ENCODE measurements at places on chromosomes 7 and 10.

- no peak for DNase-seq
Observed at GRCh38 chr7:12705878-12706277, 18.4 kb downstream of the ARL4A start.

DNA sequence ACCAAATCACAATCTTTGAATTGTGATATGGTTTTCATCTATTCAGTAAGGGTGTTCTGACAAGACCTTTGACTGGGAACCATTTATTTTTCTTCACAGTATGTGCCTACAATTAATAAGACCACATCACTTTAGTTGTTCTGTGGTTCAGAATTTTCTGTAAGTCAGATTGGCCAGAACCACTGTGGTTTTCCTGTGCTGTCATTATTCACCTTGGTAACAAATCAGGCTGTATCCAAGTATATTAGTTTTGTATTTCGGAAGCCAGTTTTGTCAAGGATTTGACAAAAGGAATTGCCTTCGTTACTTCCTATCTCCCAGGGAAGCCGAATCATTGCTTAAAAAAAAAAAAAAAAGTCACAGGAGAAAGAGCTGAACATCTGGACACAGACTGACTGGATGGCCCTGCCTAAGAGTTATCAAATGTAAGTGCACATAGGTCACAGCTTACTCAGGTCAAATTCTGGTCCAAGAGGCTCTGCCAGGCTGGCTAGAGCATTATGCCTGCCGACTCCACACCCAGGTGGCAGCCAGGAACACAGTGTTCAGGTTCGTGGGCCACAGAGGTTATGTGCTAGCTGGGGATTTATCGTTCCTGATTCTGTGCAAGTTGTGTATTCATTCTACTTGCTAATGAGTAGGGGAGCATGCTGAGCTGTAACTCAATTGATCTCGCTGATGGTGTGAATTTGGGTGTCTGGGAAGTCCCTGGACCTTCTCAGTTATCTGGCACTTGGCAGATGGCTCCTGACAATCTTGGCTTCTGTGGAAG is 175.3 kb downstream of the JAZF1 start:
- no peak for DNase-seq

GRCh38 chr10:98339799-98340198 is 71.8 kb upstream of the LOXL4 start:
- DNase-seq: no peak

- no peak for DNase-seq
Observed at GRCh38 chr10:50992356-50992901, 81.9 kb upstream of the PRKG1 start.

- peak; percentile 33 for DNase-seq
Observed at GRCh38 chr7:93948106-93948505, 26.6 kb downstream of the GNG11 start.

DNA sequence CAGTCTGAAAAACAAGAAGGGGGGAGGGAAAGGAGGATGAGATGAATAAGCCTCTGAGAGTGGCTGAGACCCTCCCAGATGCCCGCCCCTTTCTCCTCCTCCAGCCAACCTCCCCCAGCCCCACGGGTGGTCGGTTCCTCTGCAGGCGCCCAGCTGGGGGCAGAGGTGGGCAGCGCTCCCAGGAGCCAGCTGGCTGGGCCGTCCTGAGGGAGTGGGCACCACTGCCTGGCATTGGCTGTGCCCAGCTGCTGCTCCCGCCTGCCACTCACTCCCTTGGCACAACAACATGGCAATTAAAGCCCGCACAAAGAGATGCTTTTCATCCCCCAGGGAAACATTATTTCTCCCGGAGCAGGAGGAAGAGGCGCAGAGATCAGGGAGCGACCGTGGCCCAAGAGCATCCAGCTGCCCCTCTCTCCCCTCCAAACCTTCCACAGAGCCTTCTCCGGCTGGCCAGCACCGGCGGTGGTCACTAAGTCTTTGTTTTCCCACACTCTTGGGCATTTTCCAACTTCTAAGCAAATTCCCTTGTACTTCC is 107.2 kb downstream of the SPDYE5 start:
- DNase-seq: no peak

GRCh38 chr7:151426441-151426903 is 13.5 kb downstream of the CRYGN start:
- DNase-seq: peak; percentile 60

DNA sequence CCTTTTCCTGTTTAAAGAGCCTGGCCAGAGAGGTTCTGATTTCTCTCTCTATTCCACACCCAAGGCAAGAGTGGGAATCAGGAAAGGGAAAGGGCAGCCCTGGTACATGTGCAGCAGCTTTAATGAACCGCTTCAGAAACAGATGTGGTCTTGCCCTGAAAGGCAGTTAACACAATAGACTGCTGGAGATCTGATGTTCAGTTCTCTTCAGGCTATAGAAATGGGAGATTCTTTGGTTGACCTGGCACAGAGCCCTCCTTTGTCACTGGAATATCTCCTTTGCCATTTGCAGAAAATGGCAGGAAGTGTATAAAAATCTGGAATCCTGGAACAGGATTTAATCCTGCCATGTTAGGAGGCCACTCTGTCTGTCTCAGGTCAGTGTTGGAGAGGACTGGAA is 36.3 kb upstream of the EXOC6 start:
- no peak for DNase-seq

DNA sequence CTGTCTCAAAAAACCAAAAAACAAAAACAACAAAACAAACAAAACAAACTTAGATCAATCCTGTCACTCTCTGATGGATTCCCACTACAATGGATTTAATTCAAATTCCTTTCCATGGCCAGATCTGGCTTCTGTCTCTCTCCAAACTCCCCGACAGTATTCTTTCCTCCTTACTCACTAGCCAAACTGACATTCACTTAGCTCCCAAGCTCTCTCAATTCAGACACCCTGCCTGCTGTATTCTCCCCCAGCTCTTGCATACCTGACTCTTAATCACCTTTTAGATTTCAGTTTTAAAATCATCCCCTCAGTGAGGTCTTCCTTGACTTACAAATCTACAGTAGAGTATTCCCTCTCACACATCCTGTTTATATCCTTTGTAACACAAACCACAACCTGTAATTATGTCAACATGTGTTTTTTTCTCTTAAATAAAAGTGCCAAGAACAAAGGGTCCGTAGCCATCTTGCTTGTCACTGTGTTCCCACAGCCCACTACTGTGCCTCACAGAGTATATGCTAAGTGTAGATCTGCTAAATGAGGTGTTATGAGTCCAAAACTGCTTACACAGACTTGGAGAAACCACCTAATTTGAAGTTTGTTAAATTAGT is 14.4 kb downstream of the HERPUD2 start:
- no peak for DNase-seq

DNA sequence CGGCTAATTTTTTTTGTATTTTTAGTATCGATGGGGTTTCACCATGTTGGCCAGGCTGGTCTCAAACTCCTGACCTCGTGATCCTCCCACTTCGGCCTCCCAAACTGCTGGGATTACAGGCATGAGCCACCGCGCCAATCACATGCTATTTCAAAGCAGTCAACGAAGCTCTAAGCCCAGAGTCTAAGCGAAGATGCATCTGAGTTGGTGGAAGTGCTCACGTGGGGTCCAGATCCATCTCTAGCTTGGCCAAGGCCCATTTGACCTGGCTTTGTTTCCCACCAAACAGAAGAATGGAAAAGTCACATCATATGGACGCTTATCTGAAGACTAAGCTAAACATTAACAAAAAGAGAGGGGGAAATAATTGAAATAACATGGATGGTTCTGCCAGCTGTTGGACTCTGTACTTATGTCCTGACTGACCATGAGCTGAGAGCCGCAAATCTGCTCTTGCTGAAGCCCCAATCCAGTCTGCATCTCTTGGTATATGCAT is 3.8 kb upstream of the GTF2I start:
- no peak for DNase-seq

GRCh38 chr10:60035984-60036383 is 129.6 kb upstream of the CCDC6 start:
- no peak for DNase-seq

DNA sequence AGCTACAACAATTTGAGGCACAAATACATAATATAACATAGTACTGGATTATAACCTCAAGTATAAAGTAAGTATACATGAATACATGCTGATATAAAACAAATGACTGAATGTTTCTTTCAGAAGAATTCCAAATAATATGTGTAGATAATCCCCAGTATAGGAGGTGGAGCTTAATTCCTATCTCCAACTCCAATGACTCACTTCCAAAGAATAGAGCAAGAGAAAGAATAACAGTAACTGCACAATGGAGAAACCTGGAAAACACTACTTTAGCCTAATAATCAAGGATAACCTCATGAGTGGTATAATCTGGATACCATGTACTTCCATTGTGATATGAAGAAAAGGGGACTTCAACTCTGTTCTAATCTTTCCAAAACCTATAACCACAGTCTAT is 13.7 kb upstream of the SEMA3C start:
- no peak for DNase-seq

DNA sequence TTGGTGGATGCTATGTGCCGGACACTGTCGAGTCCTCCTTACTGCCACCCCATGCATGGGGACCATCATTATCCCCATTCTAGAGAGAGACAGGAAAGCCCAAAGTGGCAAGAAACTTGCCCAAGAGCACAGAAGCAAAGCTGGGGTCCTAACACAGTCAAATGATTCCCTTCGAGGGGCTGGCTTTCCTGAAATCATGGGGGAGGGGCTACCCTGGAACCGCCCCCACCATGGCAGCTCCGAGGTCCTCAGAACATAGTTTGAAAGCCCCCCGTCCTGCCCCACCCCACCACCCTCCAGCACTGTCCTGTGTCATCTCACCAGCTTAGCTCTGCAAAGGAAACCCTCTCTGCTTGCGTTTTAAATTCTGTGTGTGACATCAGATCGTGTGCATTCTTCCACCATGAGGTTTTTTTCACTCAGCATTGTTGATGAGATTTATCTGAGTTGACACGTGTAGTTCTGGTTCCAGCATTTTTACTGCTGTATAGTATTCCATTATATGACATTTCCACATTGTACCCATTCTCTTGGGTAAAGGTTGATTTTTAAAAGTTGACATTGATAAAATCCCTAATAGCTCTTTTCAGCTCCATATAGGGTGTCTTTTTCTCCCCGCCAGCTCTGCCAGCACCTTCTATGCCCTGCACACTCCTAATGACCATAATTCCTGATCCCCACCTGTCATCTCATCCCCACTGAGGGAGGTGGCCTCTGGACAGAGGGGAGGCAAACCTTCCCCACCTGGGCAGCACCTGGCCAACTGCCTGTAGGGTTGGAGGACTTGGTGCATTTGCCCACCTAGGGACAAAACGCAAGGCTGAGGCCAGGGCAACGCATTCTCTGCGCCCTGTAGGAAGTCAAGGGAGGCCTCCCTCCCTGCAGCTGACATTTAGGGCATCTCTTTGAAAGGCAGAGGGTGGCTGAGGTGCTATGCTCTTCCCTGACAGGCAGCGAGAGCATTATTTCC is 100.2 kb upstream of the GPR26 start:
- no peak for DNase-seq

DNA sequence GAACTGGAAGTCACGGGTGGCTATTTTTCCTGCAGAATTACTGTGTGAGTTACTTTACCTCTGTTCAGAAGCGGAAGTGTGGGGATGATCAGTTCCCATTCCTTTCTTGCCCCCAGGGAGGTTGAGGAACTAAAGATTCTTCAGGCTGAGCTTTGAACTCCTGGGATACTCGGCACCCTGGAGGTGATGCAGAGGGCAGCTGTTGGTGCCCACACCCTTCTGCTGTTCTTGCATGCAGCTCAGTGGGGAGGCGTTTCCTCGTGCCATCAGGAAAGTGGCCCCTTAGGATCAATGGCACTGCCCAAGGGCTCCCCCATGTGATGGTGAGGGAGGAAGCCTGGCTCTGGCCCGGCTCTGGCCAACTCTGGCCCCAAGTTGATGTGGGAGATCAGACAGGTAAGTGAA is 44.7 kb upstream of the MXI1 start:
- DNase-seq: no peak

DNA sequence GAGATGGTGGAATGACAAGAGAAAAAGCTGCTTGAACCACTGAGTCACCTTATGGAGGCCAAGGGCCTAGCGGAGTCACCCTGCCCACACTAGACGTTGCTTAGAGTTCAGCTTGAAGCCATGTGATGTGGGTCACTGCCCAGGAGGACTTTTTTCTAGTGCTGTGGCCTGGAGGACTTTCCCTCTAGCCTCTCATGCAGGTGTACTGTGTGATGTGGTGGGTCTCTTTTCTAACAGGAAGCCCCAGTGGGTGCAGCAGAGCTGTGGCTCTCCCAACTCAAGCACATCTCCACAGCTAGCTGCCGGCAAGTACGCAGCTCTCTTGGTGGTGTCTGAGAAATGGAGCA is 13.6 kb downstream of the POR start:
- DNase-seq: no peak

- DNase-seq: no peak
Observed at GRCh38 chr7:68306692-68307107, 1291.6 kb upstream of the AUTS2 start.

DNA sequence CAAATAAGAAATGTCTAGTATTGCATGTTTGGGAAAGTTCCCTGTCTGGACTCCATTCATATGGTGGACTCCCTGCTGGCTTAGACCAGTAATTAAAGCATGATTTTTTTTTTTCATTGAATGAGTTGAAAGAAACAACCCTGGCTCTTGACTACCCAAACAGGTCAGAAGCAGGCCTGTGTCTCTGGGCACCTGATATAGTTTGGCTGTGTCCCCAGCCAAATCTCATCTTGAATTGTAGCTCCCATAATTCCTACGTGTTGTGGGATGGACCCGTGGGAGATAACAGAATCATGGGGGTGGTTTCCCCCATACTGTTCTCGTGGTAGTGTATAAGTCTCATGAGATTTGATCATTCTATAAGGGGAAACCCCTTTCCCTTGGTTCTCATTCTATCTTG is 206.2 kb downstream of the TMEM178B start:
- no peak for DNase-seq

DNA sequence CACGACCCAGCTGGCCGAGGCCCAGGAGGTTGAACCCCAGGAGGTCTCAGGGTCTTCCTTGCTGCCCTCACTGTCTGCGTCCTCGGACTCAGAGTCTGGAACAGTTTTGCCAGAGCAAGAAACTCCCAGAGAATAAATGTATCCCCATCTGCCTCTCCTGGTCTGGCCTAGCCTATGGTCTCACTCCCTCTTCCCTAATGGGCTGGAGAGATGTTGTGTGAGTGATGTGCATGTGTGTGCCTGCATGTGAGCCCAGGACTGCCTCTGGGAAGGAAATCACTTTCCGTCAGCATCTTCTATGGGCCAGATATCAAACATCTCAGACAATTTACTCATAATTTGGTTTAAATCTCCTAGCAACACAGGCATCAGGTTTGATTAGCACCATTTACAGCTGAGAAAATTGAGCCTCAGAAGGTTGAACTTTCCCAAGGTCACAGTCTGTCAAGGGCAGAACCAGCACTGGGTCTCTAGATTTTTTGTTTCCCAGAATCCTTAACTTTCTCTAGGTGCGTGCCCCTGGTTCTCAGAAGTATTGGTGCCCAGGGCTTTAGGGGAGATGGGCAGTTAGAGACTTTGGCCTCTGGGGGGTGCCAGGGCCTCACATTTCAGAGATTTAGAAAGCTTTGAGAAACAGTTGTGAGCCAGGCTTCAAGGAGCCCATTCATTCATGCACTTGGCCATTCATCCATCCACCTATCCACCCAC is 4.9 kb downstream of the TMEM270 start:
- DNase-seq: peak; percentile 84
